Hematopoietic multipotent progenitor cell treated with erythropoietin and hydrocortisone succinate and interleukin-3 and kit ligand, for 8 days (in vitro differentiated cells): ENCODE measurements at places on chromosomes 2 and 18.

DNA sequence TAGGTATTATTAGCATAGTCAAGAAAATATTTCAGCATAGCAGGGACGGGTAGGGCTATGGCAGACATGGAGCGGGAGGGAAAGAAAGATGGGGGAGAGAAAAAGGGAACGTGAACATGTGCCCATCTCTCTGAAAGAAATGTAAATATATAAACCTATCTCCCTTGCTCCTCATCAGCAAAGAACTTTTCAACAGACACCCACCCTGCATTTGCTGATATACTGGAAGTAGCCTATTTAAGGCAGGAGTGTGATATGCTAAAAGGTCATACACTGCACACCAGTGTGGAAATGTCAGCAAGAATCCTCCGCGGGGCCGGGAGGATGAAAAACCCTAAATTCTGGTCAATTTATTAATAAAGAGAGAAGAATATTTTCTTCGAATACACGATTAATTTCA, 1.7 kb downstream of the MBOAT2 start:
- no peak for DNase-seq

DNA sequence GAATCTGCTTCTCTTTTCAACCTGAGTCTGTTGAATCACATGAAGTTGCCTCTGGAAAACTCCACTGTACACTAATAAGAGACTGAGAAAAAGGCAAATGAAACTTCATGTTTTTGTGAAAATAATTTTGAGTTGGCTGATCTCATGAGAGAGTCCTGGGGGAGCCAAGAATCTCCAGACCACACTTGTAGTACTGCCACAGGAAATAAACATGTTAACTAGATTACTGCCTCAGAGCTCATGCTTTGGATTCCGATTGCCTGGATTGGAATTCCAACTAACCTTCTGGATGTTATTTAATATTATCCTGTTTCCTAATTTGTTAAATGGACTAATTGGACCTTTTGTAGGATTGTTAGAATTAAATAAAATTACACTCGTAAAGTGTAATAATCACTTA, 25.2 kb downstream of the NUP35 start:
- DNase-seq = no peak

DNA sequence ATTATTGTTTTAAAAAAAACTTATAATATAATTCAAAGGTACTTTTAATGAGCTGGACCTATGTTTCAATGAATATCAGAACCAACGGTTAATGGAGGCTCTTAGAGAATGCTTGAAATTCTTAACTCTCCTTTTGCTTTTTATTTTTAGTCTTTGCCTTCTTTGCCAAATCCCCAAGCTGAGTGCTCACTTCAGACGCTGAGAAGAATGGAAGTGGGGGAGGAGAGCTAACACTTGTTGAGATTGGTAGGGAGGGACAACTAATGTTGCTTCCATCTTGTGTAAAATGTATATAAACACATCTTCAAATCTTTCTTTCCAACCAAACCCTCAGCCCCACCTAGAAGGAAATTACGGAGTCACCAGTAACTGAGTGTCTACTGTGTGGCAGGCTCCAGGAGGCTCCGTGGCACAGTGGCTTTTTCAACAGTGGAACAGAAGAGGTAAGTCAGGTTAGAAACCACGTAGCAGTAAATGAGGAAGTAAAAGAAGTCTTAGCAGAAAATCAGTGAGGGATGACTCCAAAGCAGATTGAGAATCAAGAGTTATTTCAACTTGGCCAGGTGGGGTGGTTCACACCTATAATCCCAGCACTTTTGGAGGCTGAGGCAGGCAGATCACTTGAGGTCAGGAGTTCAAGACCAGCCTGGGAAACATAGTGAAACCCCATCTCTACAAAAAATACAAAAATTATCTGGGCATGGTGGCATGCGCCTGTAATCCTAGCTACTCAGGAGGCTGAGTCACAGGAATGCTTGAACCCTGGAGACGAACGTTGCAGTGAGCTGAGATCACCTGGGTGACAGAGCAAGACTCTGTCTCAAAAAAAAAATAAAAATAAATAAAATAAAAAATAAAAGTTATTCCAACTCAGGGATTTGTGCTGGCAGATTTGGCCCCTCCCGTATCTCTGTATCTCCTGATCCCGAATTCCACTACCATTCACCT, 45.0 kb upstream of the CREB1 start:
- DNase-seq = no peak

GRCh38 chr2:156436497-156437085, 412 bp downstream of the GPD2 start:
- peak; percentile 79 for DNase-seq

DNA sequence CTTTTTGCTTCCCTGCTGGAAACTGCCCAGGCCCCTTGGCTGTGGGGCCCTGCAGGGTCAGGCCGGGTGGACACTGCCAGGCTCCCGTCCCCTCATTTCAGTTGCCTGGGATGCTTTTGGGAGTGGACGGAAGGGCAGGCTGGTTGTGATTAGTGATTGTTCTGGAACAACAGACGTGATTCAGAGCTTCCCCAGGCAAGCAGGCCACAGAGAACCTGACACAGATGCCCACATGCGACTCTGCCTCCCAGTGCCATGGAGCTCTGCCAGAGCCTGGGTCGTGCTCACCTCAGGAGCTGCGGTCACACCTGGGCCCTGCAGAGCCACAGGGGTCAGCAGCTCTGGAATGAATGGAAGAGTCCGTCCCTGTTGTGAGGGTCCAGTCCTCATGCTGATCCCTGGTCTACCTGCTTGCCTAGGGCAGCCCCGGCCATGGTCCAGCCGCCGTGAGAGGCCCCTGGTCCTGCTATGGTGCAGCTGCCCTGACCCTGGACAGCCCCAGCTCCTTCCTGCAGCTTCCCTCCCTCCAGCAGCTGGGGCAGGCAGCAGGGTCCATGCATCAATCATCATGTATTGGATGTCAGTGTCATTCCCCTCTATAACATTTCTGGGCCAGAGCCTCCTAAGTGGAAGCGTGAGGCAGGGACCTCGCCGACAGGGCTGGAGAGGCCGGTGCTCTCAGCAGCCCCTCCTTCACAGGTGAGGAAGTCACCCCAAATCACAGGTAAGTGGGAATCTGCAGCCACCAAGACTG, 518.6 kb upstream of the MYT1L start:
- DNase-seq = no peak

- no peak for DNase-seq
Observed at GRCh38 chr2:86338778-86339295, 1.4 kb upstream of the REEP1 start.
